ENCODE measurements at places on chromosomes 3 and 15.

GRCh38 chr15:39785841-39786240 lies 3.2 kb upstream of the FSIP1 start:
- no peak for DNase-seq

- peak; percentile 65 for DNase-seq
Measured at GRCh38 chr15:84598993-84599392, 1.8 kb upstream of the ZSCAN2 start.

DNA sequence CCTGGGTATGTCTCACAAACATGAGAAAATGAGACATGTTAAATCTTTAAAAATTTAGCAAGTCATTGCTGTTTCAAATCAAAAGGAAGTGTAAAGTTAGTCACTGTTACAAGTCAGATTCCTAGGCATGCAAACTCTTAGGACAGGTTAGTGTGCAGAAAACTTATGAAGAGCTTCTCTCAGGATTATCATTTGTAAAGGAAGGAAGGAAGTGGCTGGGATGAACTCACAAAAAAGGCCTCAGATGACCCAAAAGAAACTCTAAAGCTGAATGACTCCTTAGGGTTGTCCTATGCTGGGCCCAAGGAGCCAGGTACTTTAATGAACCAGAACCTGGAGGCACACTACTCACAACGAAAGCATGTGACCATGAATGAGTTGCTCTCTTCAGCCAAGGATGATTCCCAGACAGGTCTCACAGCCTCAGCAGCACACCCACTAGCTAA lies 25.0 kb downstream of the MSL2 start:
- no peak for DNase-seq

- no peak for DNase-seq
Measured at GRCh38 chr3:14154895-14155440, 23.4 kb downstream of the XPC start.

DNA sequence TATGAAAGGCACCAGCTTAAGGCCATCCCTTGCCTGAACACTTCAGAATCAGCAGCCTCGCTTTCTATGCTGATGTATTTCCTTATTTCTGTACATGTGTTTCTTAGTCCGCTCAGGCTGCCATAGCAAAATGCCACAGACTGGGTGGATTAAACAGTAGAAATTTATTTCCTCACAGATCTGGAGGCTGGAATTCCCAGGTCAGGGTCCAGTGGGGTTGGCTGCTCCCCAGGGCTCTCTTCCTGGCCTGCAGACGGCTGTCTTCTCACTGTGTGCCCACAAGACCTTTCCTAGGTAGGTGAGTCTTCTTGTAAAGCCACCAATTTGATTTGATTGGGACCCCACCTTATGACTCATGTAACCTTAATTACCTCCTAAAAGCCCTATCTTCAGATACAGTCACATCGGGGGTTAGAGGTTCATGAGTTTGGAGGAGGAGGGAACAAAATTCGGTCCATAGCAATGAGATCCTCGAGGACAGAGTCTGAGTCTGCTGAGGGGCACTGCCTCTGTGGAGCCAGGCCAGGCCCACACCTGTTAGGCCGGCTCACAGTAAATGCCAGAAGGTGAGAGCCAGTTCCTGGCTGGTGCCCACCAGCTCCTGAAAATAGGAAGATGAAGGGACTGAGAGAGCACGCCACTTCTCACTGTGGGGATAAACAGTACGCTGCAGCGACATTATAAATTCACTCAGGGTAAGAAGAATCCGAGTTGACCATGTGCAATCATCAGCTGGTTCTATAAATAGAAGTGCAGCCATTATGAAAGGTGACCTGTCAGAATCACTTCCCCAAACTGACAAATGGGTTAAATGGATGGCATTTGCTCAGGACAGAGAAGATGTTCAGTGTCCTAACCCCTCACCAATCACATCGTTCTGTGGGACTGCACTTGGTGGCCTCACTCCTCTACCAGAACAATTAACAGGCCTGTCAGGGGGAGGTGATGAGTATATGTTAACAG lies 41.1 kb downstream of the CTXND1 start:
- DNase-seq, result no peak

GRCh38 chr3:25823314-25823713 lies 33.4 kb downstream of the OXSM start:
- no peak for DNase-seq

DNA sequence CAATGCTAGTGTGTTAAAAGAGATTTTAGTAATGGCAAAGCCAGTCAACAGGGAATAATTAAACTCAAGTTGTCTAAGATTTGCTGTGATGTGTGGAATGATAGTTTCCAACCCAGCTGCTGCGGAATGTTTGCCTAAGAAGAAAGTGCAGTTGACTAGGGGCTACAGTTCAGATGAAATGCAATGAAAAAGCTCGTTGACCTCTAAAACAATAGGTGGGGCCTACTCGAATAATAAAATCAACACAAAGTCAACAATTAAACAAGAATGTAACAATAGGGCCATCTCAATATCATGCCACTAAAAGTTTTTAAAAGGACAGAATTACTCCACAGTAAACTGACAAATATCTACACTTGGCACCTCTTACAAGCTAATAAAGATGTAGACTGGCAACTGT lies 484.2 kb downstream of the MECOM start:
- no peak for DNase-seq

Measured in activated CD8-positive, alpha-beta memory T cell treated with anti-CD3 and anti-CD28 coated beads, Interleukin-2, amount 10 ng/mL, durations not matched to agents 7 days and 5 days (primary cell).